ENCODE measurements at places on chromosomes 1 and 21. TPM values are rescaled to one million over a fixed set of nuclear protein-coding genes. Genes with fewer than 3 reads are reported as not detected.

The CFHR2 gene
- total RNA-seq = not detected

The SELE gene
- not detected for total RNA-seq

The SERPINC1 gene
- not detected for total RNA-seq

The LCE5A gene
- not detected for total RNA-seq

The LDLRAD1 gene
- not detected for total RNA-seq

The GNAT2 gene
- total RNA-seq = not detected

The PGLYRP4 gene
- not detected for total RNA-seq

The RNF220 gene
- total RNA-seq = 79.6 TPM

GRCh38 chr21:25834381-25834780, 99.6 kb downstream of the GABPA start:
- no peak for DNase-seq

GRCh38 chr1:178966312-178966711, 59.4 kb upstream of the FAM20B start:
- DNase-seq = no peak

DNA sequence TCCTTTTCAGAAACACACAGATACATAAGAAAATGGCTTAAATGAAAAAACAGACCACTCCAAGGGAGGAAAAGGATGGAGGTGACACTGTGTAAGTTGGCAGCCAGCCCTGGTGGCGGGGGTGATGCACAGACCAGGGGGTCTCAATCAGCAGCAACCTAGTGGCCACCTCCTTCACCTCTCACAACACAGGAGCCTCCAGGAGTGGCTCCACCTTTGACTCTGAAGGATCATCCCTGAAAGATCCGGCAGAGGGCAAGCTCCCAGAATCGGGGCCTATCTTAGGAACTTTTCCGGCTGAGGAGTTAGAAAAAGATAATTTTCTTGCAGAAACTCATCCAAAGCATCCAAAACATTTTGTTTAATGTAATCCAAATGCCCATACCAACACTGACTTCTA, 51.2 kb upstream of the SMYD2 start:
- no peak for DNase-seq

GRCh38 chr1:117576236-117576635, 29.6 kb upstream of the TENT5C start:
- no peak for DNase-seq

DNA sequence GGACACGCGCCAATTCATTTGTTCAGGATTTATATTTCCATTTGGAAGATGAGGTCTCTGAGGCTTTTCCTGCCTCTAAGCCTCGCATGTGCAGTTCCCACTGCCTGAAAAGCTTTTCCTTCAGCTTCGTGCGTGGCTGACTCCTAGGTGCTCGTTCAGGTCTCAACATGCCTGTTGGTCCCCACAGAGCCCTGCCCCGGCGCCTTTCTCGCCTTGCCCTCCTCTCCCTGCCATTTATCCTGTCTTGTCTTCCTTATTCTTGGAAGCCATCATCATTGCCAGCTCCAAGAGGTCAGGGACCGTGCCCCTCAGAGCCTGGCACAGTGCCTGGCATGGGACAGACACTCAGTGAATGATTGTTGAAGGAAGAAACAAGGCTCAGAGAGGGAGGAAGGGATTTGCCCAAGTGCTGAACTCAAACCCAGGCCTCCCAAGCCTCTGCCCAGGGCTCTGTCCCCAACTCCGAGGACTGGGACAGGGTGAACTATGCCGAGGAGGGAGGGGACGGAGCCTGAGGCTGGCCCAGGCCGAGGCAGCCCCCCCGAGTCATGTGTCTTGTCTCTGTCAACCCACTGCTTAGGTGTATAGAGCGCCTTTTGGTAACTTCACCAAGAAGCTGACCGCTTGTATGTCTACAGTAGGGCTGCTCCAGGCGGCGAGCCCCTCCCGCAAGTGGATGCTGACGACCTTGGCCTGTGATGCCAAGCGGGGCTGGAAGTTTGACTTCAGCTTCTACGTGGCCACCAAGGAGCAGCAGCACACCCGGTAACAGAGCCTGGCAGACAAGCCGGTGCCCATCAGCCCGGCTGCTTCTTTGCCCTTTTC, 47.3 kb downstream of the DISP3 start:
- DNase-seq = no peak

DNA sequence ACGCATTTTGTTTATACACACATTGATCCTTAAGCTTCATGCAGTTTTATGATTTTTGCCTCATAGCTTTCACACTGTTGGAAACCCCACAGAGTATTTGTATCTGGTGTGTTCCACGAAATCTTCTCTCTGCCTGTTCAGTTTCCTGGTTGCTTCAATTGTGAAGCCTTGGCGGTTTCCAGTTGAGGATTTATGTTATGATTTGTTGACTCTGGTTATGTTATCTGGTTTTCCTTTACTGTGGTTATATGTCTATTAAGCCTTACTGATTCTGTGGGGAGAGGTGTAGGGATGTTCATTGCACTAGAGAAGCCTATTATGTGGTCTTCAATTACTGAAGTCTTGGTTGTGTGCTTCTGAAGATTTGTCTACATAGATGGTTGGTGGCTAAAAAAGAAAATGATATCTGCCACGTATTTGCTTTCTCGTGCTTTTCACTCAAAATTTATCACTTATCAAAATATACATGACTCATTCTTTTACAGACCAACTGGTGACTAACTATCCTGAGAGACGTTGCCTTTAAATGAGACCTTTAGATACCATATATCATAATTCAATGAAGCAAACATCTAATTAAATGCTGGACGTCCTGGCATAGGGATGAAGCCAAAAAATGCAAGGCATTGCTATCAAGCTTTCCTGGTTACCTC, 488.0 kb upstream of the B3GALT2 start:
- no peak for DNase-seq

- peak; percentile 16 for DNase-seq
Observed at GRCh38 chr21:23162198-23162946, 2164.2 kb downstream of the NCAM2 start.

- DNase-seq = no peak
Observed at GRCh38 chr1:77556045-77556444, 126.4 kb downstream of the ZZZ3 start.

DNA sequence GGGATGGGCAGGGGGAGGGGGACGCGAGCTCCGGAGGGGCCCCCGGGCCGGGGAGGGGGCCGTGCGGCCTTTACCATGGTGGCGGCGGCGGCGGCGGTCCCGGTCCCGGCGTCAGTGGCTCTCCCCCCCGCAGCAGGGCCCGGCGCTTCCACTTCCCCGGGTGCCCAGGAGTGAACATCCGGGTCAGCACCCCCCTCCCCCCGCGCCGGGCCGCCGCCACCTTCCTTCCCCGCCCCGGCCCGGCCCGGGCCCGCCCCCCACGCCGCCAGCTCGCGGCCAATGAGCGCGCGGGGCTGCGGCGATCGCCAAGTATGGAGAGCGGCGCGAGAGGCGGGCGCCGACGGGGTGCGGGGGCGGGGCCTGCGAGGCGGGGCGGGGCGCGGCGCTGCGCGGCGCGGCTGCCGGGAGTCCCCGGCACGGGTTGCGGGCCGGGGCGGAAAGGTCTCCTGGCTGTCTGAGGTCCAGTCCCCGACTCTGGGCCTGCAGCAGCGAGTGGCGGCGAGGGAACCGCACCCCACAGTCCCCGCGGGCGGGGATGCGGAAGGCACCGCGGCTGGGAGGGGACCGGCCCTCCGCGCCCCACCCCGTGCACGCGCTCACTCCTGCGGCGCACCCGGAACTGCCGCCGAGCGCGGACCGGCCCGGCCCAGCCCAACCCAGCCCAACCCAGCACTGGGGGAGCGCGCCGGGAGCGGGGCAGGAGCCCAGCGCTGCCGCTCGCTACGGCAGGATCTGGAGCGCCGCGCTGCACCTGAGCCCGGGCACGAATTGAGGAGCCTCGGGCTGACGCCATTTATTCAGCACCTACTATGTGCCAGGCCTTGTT, at the start of gene CAPZB:
Gene CAPZB (minus strand): TSS at position 178 of the 826 bp plus-strand sequence. CDS start 101 bp downstream, at position 77.
- DNase-seq = peak; percentile 75

DNA sequence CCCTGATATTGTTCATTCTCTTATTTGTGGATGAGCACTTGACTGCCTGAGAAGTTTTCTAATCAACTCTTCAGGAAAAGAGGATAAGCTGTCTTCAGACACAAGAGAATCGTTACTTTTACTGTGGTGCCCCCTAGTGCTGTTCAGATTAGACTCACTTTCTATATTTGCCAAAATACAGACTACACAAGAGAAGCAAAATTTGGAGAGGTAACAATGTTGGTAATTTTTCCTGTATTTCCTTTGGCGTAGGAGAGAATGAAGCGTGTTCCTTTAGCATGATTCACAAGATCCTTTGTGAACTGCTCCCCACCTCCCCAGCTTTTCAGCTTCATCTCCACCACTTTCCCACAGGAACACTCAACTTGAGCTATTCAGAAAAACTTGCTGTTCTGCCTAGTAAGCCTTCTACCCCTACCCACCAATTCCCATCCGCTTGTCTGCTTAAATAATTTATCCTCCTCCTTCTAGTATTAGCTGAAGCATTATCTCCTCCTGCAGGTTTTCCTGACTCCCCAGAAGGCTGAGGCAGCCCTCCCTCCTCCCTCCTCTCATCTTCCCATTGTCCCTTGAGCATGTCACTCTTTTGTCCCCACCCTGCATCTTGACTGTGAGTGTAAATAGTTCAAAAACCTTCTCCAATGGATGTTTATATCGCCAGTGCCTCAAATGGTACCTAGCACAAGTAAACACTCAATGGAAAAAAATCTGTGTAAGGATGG, 4.5 kb downstream of the TNFSF4 start:
- DNase-seq = peak; percentile 62

DNA sequence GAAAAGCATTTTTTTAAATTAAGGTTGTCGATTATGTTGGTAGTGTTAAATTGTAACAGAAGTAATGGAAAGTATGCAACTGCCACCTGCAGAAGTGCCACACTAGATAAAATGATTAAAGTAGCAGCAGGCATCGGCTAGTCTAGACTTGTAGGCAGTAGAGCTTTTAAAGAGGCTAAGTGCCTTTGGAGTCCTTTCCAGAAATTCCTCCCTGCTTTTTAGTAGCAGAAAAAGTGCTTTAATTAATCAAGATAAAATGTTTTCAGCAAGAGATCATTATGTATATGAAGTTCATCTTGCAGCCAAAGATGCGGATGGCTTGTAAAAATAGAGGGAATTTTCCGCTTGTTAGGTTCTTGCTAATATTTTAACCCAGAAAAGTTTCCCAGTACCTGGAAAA, 87.1 kb upstream of the LRRC8D start:
- no peak for DNase-seq

- DNase-seq = no peak
Observed at GRCh38 chr1:61356995-61357394, 274.6 kb downstream of the NFIA start.

- no peak for DNase-seq
Observed at GRCh38 chr1:201740670-201741111, 88.3 kb upstream of the IPO9 start.

GRCh38 chr1:236137285-236137852, 5.0 kb upstream of the GPR137B start:
- DNase-seq = no peak

GRCh38 chr1:53359934-53360276, 32.0 kb upstream of the LRP8 start:
- DNase-seq = no peak
